T-helper 2 cell treated with Interferon-gamma antibody and Interleukin-4, amounts not matched to agents 5 μg/mL and 100 μg/mL, for 36 hours (primary cell): ENCODE measurements at places on chromosomes 5 and 9.
A peak's percentile ranks its signal among the peaks of the same experiment; 100 is the strongest.

GRCh38 chr9:110050925-110051355 lies 157.0 kb downstream of the C9orf152 start:
- peak; percentile 36 for DNase-seq

DNA sequence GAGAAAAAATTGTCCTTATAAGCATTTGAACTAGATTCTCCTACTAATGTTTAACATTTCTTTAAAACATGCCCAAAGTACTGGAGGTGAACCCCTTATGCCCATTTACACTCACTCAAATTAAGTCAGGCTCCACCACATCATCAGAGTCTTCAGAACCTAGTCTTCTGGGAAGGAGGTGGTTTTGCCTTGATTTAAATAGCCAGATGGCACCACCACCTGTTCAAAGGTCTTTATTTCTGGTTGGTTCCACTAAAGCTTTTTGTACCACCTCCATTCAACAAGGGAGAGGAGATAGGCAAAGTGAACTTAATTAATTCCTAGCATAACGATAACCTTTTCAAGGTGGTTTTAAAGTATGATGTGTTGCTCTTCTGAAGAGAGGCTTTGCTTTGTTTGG lies 189.5 kb downstream of the SLF1 start:
- no peak for DNase-seq

DNA sequence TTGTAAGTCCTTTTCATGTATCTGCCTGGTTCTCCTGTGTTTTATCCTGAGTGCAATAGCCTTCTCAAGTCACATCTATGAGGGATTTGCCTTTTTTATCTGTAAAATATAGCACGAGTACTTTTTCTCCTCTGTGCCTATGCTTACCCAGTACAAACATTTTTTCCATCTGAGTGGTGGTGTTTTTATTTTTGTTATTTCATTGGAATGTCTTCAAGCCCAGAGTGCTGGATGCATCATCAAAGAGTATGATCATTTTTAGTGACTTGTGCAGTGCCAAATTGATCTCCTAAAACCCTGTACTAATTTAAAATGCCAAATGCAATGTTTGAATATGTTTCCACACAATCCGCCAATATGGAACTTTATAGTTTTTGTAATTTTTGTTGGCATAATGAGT lies 86.1 kb downstream of the TLE4 start:
- DNase-seq = no peak

GRCh38 chr9:81414836-81415235 lies 274.5 kb downstream of the TLE1 start:
- no peak for DNase-seq

- peak; percentile 17 for DNase-seq
These were observed 110.3 kb downstream of the ARRDC3 start for GRCh38 chr5:91272858-91273257.

GRCh38 chr9:28031521-28032267 lies 458.4 kb upstream of the C9orf72 start:
- DNase-seq = no peak

DNA sequence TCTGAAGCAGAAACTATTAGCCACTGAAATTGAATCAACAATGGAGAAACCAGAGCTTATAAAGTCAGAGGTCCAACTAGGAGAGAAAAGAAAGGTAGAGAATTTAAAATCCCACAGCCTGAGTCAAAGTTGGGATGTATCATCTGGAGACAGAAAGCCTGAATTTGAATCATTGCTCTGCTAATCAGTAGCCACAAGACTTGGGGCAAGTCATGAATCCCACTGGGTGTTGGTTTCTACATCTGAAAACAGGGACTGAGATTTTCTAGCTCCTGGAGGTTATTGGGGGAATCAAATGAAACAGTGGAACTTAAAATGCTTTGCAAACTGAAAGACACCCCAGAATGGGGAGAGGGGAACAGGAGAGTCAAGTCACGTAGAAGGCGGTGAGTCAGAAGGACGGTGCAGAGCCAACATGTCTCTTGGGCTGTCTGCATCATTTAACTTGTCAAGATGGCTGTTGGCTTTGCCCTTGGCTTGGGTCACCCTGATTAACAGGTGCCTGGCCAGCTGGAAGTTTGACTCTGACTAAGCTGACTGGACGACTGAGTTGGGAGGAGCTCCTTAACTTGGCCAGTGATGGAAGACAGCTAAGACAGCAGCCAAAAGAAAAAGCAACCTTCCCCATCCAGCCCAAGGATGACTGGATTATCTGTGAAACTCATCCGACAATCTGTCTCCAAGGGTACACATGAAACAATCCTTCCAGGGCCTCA lies 60.6 kb upstream of the ADRA1B start:
- no peak for DNase-seq
